GOT3 (cell line): ENCODE measurements at places on chromosomes 4 and X.

- no peak for DNase-seq
Observed at GRCh38 chrX:147935156-147935758, 23.5 kb downstream of the FMR1 start.

DNA sequence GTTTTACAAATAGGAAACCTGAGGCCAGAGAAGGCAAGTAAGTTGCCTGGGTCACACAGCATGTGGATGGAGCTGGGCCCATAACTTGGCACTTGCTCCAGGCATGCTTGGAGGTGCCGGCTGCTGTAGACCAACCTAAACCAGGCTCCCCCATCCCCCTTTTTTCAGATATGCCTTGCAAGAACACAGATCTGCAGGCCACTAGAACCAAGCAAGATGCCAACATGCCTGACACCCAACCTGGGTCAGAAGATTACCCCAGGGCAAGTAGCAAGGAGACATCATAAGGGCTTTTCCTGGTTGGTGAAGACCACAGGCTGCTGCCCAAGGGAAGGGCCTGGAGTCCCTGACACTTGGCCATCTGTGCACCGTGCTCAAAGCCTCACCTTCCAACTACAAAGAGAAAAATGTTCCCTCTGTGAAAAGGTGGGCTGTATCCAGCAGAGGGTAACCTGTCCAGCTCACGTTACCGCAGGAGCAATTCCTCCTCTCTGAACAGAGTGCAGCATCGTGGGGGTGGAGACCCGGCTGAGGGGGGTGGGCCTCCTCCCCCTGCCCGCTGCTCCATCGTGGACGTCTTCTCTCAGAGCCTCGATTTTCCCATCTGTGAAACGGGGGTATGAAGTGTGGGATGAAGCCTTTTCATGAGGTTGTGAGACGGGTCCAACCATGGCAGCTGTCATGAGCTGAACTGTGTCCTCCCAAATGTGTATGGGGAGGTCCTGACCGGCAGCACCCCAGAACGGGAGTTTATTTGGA, 23.0 kb downstream of the HMX1 start:
- no peak for DNase-seq

DNA sequence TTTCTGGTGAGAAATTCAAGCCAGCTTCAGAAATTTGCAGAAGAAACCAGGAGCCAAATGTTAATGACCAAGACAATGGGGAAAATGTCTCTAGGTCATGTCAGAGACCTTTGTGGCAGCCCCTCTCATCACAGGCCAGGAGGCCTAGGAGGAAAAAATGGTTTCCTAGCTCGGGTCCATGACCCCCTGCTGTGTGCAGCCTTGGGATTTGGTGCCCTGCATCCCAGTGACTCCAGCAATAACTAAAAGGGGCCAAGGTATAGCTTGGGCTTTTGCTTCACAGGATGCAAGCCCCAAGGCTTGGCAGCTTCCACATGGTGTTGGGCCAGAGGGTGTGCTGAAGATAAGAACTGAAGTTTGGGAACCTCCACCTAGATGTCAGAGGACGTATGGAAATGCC, 814.7 kb upstream of the SLIT2 start:
- no peak for DNase-seq

- no peak for DNase-seq
Observed at GRCh38 chr4:121822796-121823504, 733 bp downstream of the CCNA2 start.

DNA sequence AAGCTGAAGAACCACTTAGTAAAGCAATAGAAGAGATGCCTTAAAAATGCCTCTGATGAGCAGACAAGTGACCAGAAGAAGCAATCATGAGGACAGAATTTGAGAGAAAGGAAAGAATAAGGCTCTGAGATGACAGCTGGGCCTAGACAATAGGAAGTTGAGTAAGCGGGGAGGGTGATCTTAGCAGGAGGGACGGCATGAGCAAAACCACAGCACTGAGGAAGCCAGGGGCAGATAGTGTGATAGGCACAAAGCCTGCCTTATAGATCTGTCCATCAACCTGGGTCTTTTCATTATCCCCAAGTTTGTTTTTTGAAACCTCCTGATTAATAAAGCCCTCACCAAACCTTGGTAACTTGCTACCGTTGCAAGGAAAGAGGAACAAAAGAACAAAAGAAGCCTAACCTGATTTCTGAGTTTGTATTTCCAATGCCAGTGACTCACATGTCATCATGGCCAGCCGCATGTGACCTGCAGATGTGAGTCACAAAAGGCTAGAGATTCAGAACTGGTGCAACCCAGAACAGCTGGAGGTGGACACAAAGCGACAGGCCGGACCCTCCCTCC, 55.7 kb upstream of the PPARGC1A start:
- no peak for DNase-seq

- no peak for DNase-seq
Observed at GRCh38 chr4:173477016-173477415, 53.0 kb downstream of the HAND2 start.

GRCh38 chrX:9788911-9789310, 2.7 kb downstream of the SHROOM2 start:
- DNase-seq: no peak

- DNase-seq: no peak
Observed at GRCh38 chr4:74534936-74535335, 90.0 kb downstream of the AREG start.
